ENCODE measurements at places on chromosomes 4 and X.

DNA sequence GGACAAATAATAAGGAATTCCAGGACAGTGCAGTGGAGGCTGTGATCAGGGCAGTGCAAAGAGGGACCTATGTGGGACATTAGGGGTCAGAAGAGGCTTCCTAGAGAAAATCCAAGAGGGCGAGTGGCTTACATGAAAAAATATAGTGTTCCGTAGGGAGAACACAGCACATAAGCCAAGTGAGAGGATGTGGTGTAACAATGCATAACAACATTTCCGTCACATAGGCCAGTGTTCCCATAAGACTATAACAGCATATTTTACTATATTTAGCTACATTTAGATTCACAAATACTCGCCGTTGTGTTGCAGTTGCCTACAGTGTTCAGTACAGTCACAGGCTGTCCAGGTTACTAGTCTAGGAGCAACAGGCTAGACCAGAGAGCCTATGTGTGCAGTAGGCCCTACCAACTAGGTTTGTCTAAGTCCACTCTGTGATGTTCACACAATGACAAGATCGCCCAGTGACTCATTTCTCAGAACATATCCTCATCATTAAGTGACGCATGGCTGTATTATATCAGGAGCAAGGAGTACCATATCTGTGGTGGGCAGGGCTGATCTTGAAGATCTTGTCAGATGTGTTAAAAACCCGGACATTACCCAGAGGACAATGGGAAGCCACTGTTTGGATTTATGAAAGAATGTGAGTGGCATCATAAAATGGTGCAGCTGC is 74.0 kb upstream of the TBL1X start:
- DNase-seq: no peak

GRCh38 chrX:130060122-130061069 is 49.9 kb downstream of the ELF4 start:
- DNase-seq: peak; percentile 64

DNA sequence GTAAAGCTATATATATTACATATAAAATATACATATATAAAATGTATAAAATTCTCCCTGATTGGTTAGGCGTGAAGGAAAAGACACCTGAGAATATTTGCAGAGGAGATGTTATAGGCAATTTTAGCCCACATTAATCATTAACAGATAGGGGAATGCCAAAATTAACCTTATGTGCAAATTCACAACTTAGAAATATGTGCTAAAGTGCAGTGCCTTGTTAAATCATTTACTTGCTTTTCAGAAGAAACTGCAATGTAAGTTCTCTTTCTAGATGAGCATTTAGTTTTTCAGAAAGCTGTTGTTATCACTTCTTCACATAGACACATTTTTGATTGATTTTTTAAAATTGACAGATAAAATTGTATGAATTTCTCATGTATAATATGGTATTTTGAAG is 5.6 kb downstream of the TASL start:
- DNase-seq: no peak

DNA sequence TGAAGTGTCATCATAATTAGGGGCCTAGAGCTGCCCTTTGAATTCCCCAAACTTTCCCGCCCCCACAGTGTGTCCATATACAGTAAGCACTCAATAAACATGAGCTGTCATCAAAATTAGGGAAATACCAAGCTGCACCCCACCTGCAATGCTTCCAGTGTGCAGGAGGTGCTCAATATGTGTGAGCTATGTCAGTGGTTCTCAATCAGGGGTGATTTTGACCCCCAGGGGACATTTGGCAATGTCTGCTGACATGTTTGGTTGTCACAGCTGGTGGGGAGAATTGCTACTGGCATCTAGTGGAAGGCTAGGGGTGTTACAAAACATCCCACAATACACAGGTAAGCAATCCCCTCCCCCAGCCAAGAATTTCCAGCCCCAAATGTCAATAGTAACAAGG is 748 bp downstream of the CFP start:
- no peak for DNase-seq

GRCh38 chr4:184826691-184827270 is 1.0 kb upstream of the ACSL1 start:
- no peak for DNase-seq

- DNase-seq: no peak
Measured at GRCh38 chr4:176627916-176628315, 164.8 kb downstream of the VEGFC start.

- DNase-seq: no peak
Measured at GRCh38 chr4:78568640-78569305, 17.2 kb downstream of the ANXA3 start.
